ENCODE measurements at places on chromosomes 2 and 18. TPM values are rescaled to one million over a fixed set of nuclear protein-coding genes. Genes with fewer than 3 reads are reported as not detected.

ARHGAP25 gene
- total RNA-seq, result 15.6 TPM

NPAS2 gene
- total RNA-seq, result 7.3 TPM

HRH4 gene
- not detected for total RNA-seq

DSG4 gene
- total RNA-seq, result not detected

GRCh38 chr2:105279126-105279525, 37.6 kb downstream of the GPR45 start:
- no peak overlapping the region for H3K4me3 ChIP-seq
- H3K27ac ChIP-seq, result no peak overlapping the region
- no peaks in the 10 kb centered on the region for H3K4me1 ChIP-seq
- no peaks in the 10 kb centered on the region for H3K36me3 ChIP-seq
- DNase-seq, result no peak

GRCh38 chr2:168731002-168731401, 71.4 kb upstream of the NOSTRIN start:
- no peak overlapping the region for H3K4me3 ChIP-seq
- H3K4me1 ChIP-seq, result no peaks in the 10 kb centered on the region
- H3K27ac ChIP-seq, result no peak overlapping the region
- no peak for DNase-seq

DNA sequence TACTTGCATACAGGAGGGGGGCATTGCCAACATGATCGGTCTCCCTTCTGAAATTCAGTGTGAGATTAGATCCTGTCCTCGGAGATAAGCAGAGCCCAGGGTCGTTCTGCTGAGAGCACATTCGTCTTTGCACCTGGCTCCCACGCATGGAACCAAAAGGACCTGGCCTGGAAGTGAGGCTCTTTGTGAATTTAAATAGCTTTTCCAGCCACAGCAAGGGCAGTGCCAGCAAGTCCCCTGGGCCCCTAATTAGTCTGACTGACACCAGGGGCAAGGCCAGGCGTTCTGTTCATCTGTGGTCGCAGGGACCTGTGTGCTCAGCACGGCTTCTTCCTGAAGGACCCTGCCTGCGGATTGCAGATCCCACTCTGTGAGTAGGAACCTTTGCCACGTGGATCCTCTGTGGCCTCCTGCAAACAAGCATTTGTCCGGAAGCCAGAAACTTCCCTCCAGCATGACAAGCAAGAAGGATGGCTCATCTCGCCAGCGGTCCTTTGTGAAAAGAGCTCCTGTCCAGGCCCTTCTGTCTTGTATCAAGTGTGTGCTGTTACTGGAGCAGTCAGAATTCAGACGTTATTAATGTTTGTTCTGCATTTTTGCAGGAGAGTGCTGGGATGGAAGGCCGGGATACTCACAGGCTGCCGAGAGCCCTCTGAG, 128.7 kb downstream of the TPO start:
- no peaks in the 10 kb centered on the region for H3K36me3 ChIP-seq
- H3K27ac ChIP-seq, result no peak overlapping the region
- no peaks in the 10 kb centered on the region for H3K4me1 ChIP-seq
- H3K27me3 ChIP-seq, result no peaks in the 10 kb centered on the region
- DNase-seq, result no peak

DNA sequence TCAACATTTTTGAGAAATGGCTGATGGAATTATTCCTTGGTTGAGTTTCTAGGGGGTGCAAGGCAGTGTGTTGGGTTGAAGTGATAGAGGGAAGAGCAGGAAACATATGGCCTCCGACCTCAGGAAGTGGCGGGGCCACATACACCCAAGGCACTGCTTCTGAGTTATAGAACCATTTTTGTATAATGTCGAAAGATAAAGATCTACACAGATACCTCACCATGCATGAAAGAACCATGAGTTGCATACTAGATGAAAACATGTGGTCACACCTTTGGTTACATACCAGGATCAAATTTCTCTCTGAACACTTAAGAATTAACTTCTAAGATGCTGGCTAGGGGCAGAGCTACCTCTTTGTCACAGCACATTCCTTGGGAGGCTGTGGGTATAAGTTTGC, 23.2 kb downstream of the LAMA3 start:
- no peak overlapping the region for H3K27ac ChIP-seq
- no peak for DNase-seq
- no peaks in the 10 kb centered on the region for H3K4me1 ChIP-seq

DNA sequence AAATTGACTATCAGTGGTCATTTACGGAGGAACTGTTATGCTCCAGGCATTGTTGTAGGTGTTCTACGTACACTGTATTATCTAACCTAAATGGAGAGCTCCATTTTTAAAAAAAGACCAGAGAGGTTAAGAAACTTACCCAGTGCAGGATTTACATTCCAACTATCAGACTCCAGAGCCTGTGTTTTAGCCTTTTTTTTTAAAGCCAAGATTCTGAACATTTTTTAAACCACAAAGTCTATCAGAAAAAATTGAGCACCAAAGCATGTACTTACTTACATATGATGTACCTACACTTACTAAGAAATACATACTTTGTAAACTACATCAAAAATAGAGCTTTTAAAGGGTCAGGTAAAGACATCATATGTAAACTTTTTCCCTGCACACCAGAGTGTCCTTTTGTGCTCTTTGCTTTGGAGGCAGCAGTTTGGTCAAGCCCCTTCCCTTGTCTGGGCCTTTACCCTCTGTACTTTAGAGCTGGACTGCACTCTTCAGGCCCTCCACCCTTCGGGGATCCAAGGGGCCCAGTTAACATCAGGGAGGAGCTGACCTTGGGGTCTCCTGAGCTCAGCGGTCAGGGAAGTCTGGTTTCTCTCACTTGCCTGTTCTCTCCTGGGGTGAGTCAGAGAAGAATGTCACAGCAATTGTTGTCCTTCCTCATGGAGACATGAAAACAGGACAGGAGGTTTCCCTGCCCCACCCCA, 58.4 kb downstream of the ITGB1BP1 start:
- no peaks in the 10 kb centered on the region for H3K36me3 ChIP-seq
- H3K27ac ChIP-seq, result no peak overlapping the region
- H3K4me1 ChIP-seq, result no peaks in the 10 kb centered on the region
- no peak overlapping the region for H3K4me3 ChIP-seq
- no peaks in the 10 kb centered on the region for H3K27me3 ChIP-seq

DNA sequence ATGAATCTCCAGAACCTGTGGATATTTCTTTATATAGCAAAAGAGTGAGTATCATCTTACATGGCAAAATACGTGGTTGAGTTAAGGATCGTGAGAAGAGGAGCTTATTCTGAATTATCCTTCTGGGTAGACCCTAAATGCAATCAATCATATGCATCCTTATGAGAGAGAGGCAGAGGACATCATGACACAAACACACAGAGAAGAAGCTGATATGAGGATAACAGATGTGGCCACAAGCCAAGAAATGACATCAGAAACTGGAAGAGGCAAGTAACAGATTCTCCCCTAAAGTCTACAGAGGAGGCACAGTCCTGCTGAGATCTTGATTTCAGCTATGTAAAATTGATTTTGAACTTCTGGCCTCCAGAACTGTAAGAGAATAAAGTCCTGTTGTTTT, 730.2 kb upstream of the ZNF804A start:
- H3K27me3 ChIP-seq, result no peaks in the 10 kb centered on the region
- no peaks in the 10 kb centered on the region for H3K4me1 ChIP-seq
- H3K36me3 ChIP-seq, result no peaks in the 10 kb centered on the region

DNA sequence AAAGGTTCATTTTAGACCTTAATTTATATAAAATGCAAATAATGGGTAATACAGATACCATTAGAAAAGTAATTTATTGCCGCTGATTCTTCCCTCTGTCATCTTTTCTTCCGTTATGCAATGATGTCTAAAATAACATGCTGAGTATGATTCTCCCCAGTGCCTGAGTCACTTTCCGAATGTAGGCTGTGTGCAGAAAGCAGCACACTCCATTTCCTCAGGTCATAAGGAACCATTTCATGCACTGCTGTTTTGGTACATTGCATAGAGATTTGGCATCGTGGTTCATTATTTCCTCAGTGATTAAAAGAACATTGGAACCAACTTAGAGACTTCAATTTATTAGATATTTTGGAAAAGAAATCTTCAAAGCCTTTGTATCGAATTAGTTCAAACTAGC, 173.5 kb downstream of the CDH2 start:
- no peaks in the 10 kb centered on the region for H3K27me3 ChIP-seq
- no peak overlapping the region for H3K4me3 ChIP-seq
- DNase-seq, result no peak
